Stimulated activated CD4-positive, alpha-beta T cell treated with anti-CD3 and anti-CD28 coated beads, Interleukin-15, amount 100 ng/mL, for 1 hour (primary cell): ENCODE measurements at places on chromosomes 3 and 15.

DNA sequence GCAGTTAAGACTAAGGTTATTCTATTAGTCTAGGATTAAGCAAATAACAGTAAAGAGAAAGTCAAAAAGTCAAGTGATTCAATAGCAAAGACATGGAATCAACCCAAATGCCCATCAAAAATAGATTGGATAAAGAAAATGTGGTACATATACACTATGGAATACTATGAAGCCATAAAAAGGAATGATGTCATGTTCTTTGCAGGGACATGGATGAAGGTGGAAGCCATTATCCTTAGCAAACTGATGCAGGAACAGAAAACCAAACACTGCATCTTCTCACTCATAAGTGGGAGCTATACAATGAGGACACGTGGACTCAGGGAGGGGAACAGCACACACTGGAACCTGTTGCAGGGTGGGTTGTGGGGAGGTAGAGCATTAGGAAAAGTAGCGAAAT, 29.0 kb downstream of the UNC13C start:
- no peak for DNase-seq

DNA sequence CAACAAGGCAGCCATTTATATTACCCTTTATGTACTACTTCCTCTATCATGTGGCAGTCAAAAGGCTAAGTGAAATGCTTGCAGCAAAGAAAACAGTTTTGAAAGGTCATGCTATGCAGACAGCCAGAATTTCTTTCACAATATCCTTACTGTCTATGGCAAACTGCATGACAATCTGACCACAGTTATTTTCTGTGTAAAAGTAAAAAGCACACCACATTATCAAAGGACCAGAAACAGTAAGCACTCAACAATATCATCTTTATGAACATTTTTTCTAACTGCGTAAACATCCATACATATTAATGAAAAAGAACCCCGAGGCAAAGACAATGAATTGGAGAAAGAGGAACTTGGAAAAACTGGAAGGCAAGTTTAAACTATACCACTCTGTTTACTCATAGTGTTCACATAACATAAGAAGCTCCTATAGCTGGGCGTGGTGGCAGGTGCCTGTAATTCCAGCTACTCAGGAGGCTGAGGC, 47.9 kb downstream of the PIK3CB start:
- no peak for DNase-seq

GRCh38 chr15:91622711-91623342, 230.7 kb upstream of the SLCO3A1 start:
- no peak for DNase-seq

DNA sequence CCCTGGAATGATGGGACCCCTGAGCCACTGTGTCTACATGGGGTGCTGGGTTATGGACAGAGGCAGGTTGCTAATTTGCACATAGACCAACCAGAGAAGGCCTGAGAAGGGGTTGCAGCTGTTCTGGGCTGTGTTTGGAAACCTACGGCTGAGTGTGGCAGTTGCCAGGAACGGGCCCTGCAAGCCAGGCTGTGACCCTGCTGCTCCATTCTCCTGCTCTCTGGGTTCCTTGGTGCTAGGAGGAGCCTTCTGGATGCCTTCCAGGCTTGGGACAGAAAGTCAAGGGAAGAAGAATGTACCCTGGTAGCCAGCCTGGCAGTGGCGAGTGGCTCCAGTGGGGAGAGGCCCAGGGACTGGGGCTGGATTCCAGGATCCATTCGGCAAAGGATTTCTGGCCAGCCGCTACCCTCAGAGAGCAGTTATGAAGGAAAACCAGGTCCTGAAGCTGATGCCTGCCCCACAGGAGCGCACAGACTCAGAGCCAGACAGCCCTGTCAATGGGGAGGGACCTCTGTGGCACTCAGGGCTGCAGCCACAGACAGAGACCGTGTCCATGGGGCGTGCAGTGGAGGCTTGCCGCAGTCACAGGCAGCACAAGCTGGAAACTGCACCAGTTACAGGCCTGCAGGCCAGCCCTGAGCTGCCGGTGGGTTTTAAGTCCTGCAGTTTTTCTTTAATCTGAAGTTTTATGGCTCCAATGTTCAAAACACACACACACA, 55.1 kb upstream of the ACAD9 start:
- DNase-seq: no peak

GRCh38 chr3:99509224-99509623, 129.2 kb upstream of the COL8A1 start:
- no peak for DNase-seq

DNA sequence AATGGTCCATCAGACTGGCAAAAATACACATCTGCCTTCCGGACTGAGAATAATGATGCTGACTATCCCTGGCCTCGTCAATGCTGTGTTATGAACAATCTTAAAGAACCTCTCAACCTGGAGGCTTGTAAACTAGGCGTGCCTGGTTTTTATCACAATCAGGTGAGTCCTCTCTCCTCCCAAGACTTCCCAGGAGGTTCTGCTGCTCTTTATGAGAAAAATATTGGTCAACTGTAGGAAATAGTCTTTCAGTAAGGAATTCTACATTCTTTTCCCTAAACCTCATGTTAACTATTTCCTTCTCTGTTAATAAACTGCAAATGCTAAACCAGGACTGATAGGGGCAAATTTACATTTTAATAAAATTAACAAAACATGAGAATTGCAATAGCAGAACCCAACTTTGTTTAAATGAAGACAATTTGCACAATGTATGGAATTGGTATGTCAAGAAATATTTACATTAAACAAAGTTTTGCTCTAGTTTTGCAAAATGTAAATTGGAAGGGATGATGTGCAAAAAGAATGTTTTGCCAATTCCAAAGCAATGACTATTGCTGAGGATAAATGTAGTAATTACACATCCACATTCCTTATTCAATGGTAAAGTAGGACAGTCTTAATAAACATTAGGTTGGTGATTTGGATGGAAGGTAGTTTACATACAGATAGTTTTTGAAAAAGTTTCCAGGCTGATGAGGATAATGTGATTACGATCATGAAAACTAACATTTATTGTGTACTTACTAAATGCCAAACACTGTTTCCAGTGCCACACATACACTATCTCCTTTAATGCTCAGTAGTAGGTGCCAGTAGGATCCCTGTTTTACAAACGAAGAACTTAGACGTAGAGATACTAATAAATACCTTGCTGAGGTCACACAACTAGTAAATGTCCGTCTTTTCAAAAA, 21.1 kb downstream of the UPK1B start:
- DNase-seq: no peak

- DNase-seq: no peak
These were observed 2.8 kb downstream of the PLSCR2 start for GRCh38 chr3:146466604-146467003.

- DNase-seq: no peak
These were observed 342.9 kb downstream of the CNTN4 start for GRCh38 chr3:2441558-2441957.

DNA sequence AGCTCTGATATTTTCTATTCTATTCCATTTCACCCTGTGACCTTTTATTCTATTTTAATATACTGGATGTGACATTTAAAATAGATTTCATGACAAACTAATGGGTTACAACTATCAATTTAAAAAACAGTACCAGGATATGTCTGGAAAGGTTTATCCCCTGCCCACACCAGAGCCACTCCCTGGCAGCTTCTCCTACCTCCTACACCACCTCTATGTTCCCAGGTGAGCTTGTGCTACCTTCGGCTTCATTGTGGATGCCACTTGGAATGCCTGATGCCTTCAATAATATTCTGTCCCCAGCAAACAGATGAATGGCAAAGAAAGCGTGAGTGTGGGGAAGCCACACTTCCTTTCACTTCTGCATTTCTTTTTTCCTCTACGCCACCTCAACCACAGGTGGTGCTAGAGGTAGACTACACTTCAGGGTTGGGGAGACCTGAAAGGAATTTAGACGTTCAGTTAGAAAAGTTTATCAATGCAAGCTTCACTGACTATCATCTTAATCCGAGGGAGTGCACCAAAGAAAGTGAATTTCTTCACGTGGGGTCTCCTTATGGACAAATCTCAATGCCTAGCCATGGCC, 213.0 kb downstream of the SSR3 start:
- no peak for DNase-seq

- DNase-seq: no peak
These were observed 55.6 kb upstream of the RGMA start for GRCh38 chr15:93144463-93145236.

DNA sequence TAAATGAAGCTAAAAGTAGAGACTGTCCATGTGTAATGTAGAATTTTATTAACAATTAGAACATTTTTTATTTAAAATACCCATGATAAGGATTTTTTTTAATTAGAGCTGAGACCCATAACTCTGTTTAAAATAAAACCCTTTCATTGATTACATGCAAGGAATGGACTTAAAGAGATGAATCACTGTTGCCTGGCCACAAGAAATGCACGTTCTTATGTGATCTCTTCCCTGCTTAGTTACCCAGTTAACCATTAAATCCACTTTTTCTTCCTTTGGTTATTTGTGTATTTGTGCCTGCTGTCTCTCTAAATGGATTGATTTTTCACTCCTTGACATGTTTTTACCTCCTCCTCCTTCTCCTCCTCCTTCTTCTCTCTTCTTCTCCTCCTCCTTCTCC, 83.3 kb upstream of the SLITRK3 start:
- DNase-seq: no peak

- no peak for DNase-seq
These were observed 37.5 kb downstream of the TGFBR2 start for GRCh38 chr3:30643763-30644462.

DNA sequence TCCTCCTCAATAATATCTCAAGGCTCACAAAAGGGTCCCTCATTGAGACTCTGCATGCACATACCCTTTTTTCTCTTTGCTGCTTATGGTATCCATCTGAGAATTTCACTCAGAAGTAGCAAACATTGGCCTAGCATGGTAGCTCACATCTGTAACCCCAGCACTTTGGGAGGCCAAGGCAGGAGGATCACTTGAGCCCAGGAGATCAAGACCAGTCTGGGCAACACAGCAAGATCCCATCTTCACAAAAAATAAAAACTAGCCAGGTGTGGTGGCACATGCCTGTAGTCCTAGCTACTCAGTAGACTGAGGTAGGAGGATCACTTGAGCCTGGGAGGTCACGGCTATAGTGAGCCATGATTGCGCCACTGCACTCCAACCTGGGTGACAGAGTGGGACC, 11.7 kb downstream of the LRIG1 start:
- DNase-seq: no peak

- DNase-seq: no peak
These were observed 336.8 kb upstream of the MCTP2 start for GRCh38 chr15:93894438-93895036.

- DNase-seq: no peak
These were observed 21.7 kb upstream of the TBC1D21 start for GRCh38 chr15:73851689-73852088.

DNA sequence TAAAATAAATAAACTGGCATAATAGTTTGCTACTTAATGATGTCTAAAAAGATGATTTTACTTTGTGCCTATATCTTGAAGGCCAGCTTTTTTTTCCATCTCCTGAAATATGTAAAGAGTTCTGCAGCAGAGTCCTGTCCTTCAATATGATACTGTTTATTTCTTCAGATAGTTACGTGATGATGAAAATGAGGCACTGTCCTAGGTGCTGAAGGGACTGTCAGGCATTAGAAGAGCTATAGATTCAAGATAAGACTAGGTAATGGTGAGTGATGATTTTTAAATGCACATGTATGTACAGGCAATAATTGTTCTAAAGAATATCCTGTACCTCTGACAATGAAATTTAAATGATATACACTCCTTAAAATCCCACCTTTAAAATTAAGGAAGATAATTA, 326.9 kb upstream of the DNAJC19 start:
- DNase-seq: no peak

GRCh38 chr3:129046037-129046731, 14.4 kb upstream of the GP9 start:
- no peak for DNase-seq

- DNase-seq: no peak
These were observed 1.8 kb downstream of the DAPK2 start for GRCh38 chr15:64044300-64045100.

DNA sequence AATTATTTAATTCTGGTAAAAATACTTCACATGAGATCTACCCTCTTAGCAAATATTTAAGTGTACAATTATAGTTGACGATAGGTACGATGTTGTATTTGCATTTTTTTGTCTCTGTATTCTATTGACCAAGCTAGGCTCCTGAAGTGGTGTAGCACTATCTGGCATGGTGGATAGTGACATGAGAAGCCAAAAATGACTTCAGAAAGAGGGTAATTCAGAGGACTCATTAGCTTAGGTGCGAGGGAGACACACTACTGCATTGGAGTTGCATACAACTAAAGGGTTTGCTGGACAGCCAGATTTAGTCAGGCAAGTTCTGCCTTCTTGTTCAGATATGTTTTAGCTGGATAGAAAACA, 50.6 kb downstream of the KBTBD8 start:
- no peak for DNase-seq

DNA sequence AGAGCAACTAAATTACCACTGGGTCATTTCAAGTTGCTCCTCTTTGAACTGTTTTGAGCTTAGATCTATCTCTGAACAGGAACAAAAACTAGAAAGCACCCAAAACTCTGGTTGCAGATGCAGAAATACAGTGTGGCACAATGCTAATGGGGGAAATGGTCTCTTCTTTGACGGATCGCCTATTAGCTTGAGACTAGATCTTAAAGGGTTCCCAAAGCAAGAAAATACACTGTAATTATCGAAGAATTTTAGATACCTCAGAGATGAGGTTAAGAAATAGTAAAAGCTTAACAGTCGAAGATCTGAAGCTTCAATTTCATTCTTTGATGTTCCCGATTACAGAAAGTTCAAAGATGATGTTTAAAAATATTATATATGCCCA, 818 bp downstream of the PPP1R2 start:
- DNase-seq: no peak

DNA sequence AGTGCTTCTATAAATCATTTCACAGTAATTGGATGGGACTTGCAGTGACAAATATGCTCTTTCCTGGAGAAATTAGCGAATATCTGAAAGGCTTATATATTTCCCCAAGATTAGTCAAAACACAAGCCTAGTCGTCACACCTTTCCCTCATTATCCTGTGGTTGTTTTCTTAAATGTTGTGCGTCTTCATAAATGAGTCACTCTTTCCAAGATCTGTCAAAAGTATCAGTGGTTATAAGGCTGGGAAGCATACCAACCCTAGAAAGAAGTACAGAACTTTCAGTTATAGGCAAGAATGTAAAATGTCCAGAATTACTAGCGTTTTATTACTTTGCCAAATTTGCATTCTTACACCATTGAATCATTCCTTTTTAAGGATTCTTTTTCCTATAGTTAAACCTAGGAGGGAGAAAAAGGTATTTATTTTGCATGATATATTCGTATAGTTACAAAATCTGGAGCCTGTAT, 33.6 kb downstream of the TMEM212 start:
- DNase-seq: no peak

DNA sequence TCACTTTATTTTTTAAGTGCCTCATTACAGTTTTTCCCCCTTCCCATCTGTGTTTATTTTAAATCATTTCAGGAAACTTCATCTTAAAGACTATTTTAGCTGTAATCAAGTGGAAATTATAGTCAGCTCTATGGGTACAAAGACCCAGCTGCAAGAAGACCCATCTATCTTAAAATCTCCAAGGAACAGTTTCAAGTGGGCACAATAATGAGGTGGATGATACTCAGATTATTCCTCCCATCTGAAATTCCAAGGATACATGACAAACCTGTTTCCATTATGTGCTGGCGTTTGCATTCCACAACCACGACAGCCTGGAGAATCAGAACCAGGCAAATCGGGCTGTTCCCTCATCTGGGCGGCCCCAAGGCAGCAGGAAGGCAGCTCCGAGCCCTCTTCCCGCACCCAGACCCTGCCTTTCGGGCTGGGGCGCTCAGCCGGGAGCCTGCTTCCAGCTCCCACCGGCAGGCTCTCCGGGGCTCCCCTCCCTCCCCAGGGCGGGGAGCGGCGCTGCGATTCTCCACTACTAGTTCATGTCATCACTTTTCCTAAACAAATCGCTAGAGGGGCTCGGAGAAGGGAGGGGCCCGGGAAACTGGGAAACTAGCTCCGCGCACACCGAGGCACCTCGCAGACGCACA, at the start of gene MGLL:
Gene MGLL (minus strand): TSS at position 475 of the 641 bp plus-strand sequence. CDS start 197 bp downstream, at position 278.
- no peak for DNase-seq
